Activated naive CD4-positive, alpha-beta T cell (primary cell): ENCODE measurements at places on chromosomes 2 and 18.

GRCh38 chr2:18487106-18487913 is 73.1 kb downstream of the RDH14 start:
- DNase-seq = no peak

GRCh38 chr2:46116553-46116991 is 180.6 kb upstream of the EPAS1 start:
- no peak for DNase-seq

- DNase-seq = no peak
Observed at GRCh38 chr2:155528034-155528433, 804.5 kb downstream of the NR4A2 start.

DNA sequence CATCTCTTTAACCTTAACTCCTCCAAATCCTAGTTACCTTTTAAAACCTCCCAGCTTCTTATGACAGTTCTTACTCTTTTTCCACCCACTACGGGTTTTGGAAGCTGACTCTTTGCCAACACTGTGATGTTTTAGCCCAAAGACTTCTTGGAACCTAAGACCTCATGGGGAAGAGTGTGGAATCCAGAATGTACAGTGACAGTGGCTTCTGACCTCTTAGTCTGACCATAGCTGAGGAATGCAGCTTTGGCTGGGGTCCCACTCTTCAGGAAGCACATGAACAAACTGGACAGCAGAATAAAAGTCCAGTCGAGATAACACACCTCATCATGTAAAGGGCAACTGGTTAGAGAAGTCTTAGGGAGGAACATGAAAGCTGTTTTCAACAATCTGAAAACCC is 161.1 kb upstream of the PKDCC start:
- DNase-seq = no peak

DNA sequence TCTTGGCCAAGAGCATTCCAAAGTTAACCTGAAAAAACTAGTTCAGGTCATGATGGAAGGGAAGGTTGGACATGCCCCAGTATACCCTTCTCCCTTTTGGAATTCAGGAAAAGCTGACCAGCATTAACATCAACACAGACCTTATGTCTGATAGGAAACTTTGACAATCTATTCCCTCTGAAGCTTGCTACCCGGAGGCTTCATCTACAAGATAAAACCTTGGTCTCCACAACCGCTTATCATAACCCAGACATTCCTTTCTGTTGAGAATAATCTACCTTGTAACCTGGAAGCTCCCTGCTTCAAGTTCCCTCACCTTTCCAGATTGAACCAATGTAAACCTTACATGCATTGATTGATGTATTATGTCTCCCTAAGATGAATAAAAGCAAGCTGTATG is 24.7 kb upstream of the IL37 start:
- DNase-seq = no peak

DNA sequence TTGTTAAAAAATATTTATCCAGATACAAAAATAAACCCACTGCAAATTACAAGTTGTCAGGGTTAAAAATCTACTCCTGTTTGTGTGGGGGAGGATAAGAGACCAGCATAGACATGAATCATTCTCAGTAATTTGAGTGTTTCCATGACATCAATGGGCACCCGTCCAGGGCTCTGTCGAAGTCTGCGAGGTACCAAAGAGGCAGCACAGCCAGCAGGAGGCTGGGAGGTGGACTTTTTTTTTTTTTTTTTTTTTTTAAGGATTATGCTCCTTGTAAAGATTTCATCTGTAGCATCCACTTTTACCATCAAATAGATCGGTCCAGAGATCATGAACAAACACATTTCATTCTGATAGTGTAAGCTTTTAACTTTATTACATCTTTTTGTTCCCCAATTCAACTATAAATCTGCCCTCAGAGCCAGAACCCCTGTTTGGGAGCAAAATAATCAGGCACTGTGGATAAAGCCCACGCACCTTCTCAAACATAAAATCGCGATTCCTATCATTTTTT is 182.0 kb downstream of the TCF4 start:
- no peak for DNase-seq

DNA sequence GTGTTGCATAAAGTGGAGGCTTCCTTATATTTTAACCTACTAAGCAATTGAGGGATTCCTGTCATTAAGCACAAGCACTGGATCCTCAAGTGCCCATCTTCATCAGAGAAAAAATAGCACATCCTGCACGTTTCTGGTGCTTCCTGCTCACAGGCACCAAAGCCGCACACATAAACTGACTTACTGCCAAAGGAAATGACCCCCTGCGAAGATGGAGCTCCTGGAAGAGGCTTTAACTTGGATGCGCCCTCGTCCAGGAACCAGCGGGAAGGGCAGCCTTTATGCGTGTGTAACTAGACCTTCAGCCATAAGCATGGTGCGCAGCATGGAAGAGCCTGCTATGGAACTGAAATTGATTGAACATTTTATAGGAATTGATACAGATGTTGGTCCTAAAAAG is 188.7 kb downstream of the FTCDNL1 start:
- DNase-seq = no peak
